ENCODE measurements at places on chromosomes 2 and 18.

- DNase-seq = no peak
Measured at GRCh38 chr18:10476338-10476791, 21.9 kb downstream of the APCDD1 start.

- no peak for DNase-seq
Measured at GRCh38 chr2:208250388-208250787, 4.5 kb downstream of the IDH1 start.

GRCh38 chr18:23181547-23181946 lies 46.3 kb downstream of the CABLES1 start:
- DNase-seq = no peak

DNA sequence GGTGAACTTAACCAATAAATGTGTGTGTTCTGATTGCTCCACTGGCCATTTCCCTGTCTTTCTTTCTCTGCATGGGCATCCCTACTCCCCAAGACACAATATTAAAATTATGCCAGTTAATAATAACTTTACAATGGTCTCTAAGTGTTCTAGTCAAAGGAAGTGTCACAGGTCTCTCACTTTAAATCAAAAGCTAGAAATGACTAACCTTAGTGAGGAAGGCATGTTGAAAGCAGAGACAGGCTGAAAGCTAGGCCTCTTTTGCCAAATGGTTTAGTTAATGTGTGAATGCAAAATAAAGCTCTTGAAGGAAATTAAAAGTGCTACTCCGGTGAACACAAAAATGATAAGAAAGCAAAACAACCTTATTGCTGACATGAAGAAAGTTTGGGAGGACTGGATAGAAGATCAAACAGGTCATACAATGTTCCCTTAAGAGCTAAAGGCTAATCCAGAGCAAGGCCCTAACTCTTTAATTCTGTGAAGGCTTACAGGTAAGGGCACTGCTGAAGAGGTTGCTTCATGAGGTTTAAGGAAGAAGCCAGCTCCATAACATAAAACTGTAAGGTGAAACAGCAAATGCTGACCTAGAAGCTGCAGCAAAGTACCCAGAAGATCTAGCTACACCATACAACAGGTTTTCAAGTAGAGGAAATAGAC lies 44.0 kb upstream of the ARHGAP15 start:
- DNase-seq = no peak

DNA sequence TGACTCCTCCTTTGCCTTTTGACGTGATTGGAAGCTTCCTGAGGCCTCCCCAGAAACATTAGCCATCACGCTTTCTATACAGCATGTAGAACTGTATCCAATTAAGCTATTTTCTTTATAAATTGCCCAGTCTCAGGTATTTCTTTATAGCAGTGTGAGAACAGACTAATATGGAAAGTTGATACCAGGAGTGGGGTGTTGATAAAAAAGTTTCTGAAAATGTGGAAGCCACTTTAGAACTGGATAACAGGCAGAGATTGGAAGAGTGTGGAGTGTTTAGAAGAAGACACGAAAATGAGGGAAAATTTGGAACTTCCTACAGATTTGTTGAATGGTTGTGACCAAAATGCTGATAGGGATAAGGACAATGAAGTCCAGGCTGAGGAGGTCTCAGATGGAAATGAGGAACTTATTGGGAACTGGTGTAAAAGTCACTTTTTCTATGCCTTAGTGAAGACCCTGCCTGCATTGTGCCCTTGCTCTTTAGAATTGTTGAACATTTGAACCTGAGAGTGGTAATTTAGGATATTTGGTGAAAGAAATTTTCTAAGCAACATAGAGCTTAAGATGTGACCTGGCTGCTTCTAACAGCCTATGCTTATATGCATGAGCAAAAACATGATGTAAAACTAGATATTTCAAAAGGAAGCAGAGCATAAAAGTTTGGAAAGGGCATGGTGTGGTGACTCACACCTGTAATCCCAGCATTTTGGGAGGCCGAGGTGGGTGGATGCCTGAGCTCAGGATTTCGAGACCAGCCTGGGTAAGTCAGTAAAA lies 969.7 kb downstream of the DSC3 start:
- no peak for DNase-seq

GRCh38 chr18:5237083-5237722 lies 40.1 kb upstream of the AKAIN1 start:
- DNase-seq = peak; percentile 2

GRCh38 chr2:17362956-17363355 lies 155.3 kb downstream of the RAD51AP2 start:
- no peak for DNase-seq

GRCh38 chr2:149732730-149733290 lies 145.2 kb upstream of the MMADHC start:
- DNase-seq = no peak

GRCh38 chr2:171862501-171862900 lies 31.5 kb downstream of the SLC25A12 start:
- DNase-seq = no peak

GRCh38 chr2:19689646-19690168 lies 212.1 kb downstream of the TTC32 start:
- DNase-seq = no peak

DNA sequence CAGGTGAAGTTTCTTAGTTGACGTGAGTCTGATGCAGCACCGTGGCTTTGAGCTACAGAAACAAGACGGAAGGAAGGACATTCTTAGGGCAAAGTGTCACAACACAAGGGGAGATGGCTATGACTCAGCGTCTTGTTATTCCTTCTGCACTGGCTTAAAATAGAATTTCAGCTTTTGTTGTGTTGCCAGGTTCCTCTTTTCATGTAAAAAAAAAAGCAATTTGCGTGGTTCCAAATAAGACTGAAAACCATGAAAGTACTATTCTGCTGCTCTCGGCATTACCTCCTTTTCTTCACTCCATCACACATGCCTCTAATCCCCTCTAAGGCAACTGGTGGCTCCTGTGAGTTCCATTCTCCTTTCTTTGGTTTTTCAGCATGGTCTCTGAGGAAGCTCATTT lies 150.1 kb downstream of the ANTXR1 start:
- DNase-seq = no peak

- DNase-seq = no peak
Measured at GRCh38 chr18:77820472-77820871, 570.8 kb downstream of the GALR1 start.

DNA sequence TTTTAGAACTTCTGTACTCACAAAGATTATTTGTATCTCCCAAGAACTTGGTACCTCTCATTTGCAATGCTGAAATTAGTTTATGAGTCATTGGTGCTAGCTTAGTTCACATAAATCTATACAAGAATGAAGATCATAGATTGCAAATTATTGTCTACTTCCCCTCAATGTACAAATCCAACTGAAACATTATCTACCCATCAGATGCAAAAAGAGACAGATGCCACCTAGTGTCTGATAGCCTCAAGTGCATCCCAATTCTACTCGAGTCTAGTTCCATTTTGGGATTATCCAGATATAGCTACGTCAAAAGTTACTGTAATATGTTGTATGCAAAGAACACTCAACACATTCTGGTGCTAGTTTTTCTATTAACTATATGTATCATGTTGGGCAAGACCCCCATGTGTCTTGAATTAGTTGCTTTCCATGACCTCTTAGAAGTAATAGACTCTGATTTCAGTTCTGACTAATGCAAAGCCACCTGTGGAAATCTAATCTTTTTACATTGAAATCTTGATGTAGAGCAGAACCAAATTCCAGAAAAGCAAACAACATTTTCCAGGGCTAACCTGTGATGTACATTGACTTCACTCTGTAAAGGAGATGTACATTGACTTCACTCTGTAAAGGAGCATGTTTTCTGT lies 210.0 kb downstream of the RBM43 start:
- DNase-seq = no peak

DNA sequence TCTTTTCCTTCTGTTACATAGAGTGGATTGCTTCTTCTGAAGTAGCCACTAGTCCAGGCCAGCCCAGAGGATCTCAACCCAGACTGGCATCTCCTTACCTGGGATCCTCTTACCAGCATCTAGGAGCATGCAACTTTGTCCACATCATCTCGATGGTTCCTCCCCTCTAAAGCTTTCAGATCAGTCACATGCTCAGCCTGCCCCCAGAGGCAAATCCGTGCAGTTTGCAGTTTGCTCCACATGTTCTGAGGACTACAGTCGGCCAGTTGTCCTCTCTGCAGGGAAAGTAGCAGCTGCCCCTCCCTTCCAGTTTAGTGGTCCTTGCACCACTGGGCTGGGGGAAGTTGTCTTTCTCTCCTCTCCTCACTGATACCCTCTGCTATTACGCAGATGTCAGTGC lies 259.8 kb upstream of the APCDD1 start:
- no peak for DNase-seq

DNA sequence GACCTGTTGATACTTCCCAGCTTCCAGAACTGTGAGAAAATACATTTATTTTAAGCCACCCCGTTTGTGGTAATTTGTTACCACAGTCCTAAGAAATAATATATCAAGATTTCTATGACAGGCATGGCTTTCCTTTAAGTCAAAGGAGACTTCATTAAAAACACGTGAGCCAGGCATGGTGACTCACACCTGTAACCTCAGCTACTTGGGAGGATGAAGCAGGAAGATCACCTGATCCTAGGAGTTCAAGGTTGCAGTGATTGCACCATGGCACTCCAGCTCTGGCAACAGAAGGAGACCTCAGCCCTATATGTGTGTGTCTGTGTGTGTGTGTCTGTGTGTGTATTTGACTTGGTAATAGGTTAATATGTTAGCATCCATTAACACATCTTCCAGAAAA lies 69.8 kb upstream of the SCN7A start:
- DNase-seq = no peak

DNA sequence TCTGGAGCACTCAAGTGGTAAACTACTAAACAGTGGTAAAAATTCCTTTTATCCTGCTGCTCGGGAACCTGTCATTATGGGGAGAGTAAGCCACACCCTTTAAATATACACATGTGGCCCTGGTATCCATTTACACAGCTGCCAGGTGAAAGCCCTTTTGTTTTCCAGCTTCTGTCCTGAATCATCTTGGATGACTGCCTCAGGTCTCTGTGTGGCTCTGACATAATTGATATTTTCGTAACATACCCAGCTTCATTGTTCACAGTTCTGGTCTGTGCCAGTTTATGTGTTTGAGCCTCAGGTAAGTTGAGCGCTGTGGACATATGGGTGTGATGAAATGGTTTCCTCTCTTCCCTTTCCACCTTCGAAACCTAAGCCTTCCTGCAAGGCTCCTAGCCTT lies 15.7 kb upstream of the TTC39C start:
- DNase-seq = no peak

GRCh38 chr18:30527226-30527625 lies 515.3 kb downstream of the DSC3 start:
- DNase-seq = no peak

DNA sequence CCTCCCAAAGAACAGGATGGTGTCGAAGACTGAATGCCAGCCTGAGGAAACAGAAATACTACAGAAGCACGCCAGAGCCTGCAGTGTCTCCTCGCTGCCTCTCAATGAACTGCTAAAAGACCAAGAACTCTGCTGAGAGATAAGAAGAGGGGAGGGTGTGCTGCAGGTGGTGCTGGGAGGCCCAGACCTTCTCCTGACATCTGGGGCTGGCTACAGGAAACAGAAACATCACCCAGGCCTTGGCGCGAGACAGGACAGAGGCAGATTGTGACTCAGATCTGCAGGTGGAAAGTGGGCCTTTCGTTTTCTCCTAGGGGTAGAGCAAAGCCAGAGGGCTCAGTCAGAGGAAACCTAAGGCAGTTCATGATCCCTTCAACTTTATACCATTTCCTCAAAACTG lies 250.3 kb upstream of the TCF4 start:
- no peak for DNase-seq

GRCh38 chr18:26700728-26701127 lies 152.4 kb upstream of the KCTD1 start:
- DNase-seq = no peak

DNA sequence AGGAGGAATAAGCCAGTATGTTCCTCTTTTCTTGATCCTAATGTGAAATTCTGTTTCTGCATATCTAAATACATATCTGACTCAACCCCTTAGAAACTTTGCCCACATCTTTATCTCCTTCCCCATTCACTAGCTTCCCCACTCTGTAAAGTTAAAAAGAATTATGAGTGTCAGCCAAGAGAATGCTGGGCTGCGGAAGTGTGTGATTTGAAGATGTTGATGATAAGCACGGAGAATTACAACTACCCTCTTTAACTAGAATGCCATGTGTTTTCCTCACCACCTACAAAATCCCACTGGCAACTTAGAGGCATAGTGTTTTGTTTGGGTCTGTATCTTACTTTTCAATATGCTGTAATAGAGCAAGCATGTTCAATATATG lies 490.4 kb upstream of the FANCL start:
- DNase-seq = no peak

- no peak for DNase-seq
Measured at GRCh38 chr18:35938562-35938961, 33.9 kb upstream of the RMP24 start.

GRCh38 chr2:120349440-120349921 lies 3.5 kb downstream of the INHBB start:
- no peak for DNase-seq

GRCh38 chr2:233118648-233119000 lies 58.5 kb downstream of the INPP5D start:
- no peak for DNase-seq

DNA sequence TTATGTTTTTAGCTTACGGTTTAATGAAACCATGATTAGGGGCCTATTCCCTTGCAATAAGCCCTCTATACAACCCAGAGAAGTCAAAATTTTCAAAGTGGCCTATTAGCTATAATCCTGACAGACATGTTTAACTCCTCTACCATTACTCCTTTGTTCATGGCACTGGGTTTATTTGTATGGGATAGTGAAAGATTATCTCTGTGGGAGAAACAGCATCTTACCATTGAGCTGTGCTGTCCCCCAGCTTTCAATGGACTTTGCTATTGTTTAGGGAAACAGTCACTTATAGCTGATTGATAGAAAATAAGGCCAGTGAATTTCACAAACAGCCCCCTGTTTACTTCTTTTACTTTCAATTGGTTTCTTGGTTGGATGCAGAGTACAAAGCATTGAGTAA lies 675.2 kb upstream of the GCFC2 start:
- no peak for DNase-seq

DNA sequence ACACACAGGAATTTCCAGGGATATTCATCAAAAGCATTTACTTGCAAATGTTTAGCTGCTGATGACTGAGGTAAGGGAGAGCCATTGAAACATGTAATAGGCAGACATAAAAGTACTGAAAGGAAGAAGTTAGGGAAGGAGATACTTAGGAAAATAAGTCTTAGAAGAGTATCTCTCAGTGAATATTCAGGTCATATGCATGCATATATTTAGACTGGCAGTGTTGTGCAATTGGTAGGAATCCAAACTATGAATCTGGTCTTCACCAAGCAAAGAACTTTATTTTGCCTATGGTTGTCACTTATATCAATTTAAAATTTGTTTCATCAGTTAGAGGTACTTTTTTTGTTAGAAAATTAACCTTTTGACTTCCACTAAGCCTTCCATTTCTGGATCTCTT lies 1490.7 kb downstream of the SUCLG1 start:
- DNase-seq = no peak

- no peak for DNase-seq
Measured at GRCh38 chr2:37619230-37619958, 52.0 kb downstream of the CDC42EP3 start.
